Bronchial smooth muscle cell (primary cell): ENCODE measurements at places on chromosomes 12 and 14. TPM values are rescaled to one million over a fixed set of nuclear protein-coding genes. Genes with fewer than 3 reads are reported as not detected.

The TESPA1 gene
- not detected in 2 replicates for total RNA-seq

The OXA1L gene
- 47.6 and 49.6 TPM in 2 replicates for total RNA-seq

The RPL10L gene
- total RNA-seq = not detected in 2 replicates

The VDR gene
- total RNA-seq = 3.8 and 5.3 TPM in 2 replicates

The CD163L1 gene
- under 0.01 and 0.16 TPM in 2 replicates for total RNA-seq

The SAMD15 gene
- total RNA-seq = 0.94 and 1.3 TPM in 2 replicates

The ADCY4 gene
- total RNA-seq = 1.4 and 9.3 TPM in 2 replicates

The CEP170B gene
- total RNA-seq = 7.1 and 8.2 TPM in 2 replicates

The PHLDA1 gene
- total RNA-seq = 48.8 and 149 TPM in 2 replicates

The NTF3 gene
- not detected in 2 replicates for total RNA-seq

The CLEC4D gene
- not detected in 2 replicates for total RNA-seq

The ASIC1 gene
- total RNA-seq = 2.8 and 3.7 TPM in 2 replicates

The SLCO1A2 gene
- total RNA-seq = not detected in 2 replicates

The BHLHE41 gene
- total RNA-seq = 2.0 TPM in 2 replicates

The CLEC14A gene
- total RNA-seq = 0.32 and 1.1 TPM in 2 replicates
